Epithelial cell of proximal tubule (primary cell): ENCODE measurements at places on chromosomes 4 and X.

DNA sequence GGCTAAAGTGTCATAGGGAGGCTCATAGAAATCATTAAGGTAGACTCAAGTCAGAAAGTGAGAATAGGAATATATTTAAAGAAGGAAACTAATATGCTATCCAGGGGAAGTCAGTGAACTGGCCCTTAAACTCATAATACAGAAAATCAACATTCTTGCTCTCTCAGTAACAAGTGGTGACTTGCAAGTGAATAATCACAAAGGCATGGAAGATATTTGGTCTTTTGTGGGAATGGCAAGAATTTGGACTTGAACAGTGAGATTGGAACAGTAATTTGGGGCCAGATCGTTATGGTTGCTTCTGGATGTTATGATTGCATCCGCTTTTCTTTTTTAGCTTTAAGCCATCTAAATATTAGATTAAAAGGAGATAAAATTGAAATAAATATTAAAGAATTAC lies 103.8 kb downstream of the TBC1D19 start:
- peak; percentile 33 for DNase-seq

GRCh38 chr4:155759372-155760252 lies 791 bp downstream of the GUCY1B1 start:
- no peak for DNase-seq

DNA sequence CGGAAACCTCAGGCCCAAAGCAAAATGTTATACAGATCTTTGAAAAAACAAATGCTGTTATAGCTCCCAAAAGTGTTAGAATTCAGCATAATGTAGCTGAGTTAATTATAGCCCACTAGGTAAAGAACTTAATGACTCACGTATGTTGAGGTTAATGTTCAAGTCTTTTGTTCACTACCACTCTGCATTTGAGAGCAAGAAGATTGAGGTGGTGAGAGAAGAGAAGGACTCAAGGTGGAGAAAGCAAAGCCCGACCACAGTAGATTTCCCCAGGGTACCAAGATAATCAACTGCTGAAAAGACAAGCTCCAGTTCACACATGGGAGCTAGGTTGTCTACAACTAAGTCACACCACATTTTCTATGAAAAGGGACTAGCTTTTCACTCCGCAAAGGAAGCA lies 480.2 kb downstream of the DTHD1 start:
- DNase-seq, result no peak

DNA sequence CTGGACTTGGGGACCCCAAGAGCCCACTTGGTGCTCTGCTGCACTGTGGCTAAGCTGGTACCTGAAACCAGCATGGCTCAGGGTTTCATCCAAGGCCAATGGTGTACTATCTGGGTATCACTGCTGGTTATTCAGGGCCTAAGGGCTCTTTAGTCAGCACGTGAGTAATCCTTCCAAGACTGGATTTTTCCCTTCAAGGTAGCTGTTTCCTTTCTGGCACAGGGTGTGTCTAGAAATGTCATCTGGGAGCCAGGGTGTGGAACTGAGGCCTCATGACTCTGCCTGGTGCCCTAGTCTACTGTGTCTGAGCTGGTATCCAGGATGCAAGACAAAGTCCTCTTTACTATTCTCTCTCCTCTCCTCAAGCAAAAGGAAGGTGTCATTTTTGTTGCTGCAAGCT lies 99.0 kb upstream of the QRFPR start:
- no peak for DNase-seq

- no peak for DNase-seq
Observed at GRCh38 chr4:4637710-4638109, 95.9 kb upstream of the STX18 start.

DNA sequence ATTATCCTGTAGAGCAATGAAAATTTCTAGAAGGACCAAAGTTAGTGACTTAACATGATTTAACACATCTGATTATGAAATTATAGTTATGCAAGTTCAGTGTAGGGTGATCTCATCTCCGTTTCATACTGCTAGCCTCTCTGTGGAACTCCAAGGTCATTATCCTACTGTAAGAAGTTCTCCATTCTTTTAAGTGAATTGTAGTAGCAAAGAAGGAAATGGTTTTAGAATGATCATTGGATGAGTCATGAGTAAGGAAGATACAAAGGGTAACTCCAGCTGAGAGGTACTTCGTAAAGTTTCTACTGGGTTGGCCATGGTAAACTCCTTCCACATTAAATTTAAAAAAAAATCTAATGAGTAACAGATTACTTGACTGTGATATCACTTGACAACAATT lies 215.0 kb upstream of the GIMD1 start:
- peak; percentile 89 for DNase-seq

GRCh38 chr4:18917689-18918088 lies 896.1 kb upstream of the LCORL start:
- no peak for DNase-seq

GRCh38 chrX:113929004-113929403 lies 654.9 kb upstream of the HTR2C start:
- DNase-seq, result no peak

GRCh38 chrX:38347136-38347535 lies 5.3 kb upstream of the OTC start:
- peak; percentile 71 for DNase-seq

- DNase-seq, result no peak
Observed at GRCh38 chr4:19187096-19187495, 1064.6 kb upstream of the SLIT2 start.

DNA sequence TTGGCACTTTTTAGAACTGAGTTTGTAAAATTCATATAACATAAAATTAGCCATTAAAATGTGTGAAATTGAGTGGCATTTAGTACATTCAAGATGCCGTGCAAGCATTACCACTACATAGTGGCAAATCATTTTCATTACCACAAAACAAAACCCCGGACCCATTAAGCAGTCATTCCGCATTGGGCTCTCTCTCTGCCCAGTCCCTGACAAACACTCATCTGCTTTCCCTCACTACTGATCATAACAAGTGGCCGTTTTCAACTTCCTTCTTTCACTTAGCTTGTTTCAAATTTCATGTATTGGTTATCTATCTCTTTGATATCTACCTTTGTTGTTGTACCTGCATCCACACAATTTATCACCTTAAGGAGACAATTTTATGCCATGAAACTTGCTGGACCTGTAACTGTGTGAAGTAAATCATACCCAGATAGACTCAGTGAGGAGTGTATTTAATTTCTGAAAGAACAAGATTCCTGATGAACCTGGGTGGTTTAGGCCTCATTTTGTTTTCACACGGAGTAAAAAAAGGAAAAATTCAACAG lies 202.1 kb downstream of the OR13H1 start:
- no peak for DNase-seq

GRCh38 chr4:20020056-20020455 lies 231.6 kb upstream of the SLIT2 start:
- no peak for DNase-seq

- no peak for DNase-seq
Observed at GRCh38 chr4:54058171-54058570, 6.2 kb downstream of the CHIC2 start.
